ENCODE measurements at places on chromosomes 11 and 22.

GRCh38 chr22:48566741-48567140, 1260.9 kb downstream of the BRD1 start:
- no peak for DNase-seq

GRCh38 chr11:72224564-72225410, at the start of gene INPPL1:
Gene INPPL1, plus strand, starts transcription at chr11:72224767. Its CDS starts 218 bp downstream, at chr11:72224985.
- DNase-seq: no peak

DNA sequence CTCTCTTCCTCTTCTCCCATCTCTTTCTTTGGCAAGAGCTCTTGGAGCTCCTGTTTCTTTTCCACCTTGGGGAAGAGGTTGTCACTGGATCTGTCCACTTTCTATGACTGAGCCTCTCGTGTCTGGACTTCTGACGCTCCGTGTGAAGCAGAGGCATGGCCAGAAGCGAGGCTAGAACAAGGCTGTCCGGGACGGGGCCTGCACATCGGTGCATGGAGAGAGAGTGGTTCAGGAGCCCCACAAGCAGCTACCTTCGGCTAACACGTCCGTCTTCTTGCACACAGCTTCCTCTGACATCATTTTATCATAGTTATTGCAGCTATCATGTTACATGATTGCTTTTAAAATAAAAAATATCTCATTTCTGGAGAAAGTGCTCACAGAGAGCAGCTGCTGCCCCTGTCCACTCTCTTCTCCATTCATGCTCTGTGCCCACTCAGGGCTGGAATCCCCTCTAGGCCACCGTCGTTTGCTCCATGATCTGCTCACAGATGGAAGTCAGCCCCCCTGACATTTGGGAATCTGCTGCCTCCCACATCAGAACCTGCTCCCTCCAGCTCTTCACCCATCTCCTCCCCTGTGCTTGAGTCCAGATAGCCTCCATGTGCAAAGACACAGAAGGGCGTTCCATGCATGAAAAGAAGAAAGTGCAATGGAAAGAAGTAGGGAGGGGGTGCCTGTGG, 308.4 kb downstream of the NTM start:
- DNase-seq: no peak

DNA sequence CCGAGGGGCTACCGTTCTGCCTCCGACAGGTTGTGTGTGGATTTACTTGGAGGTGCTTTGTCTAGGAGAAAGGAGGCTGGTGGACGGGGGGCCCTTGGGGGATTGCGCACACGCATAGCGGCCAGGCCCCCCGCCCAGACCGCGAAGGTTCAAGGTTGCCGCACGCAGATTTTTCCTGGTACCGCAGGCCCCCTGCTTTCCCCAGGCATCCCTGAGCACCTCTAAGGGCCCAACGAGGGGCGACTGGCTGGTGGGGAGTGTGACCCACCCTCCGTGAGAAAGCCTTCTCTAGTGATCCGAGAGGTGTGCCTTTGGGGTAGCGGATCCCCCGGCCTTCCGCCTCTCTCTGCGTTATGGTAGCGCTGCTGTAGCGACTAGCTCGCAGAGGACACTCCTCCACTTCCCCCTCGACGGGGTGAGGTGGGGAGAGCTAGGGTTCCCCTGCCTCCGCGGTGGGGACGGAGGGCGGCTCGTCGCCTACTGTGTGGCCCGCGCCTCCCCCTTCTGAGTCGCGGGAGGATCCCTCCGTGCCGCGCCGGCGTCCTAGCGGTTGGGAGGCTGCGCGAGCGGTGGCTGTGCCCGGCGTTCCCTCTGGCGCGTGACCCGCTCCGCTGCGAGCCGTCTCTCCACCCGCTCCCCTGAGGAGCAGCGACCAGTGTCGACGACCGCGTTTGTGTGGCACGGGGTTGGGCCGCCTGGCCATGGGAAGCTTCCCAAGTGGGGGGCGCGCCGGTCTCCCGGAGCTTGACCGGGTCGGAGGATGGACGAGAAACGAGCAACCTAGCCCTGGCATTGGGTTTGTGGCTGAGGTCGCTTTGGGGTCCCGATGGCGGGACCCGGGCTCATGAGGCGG, 3900.0 kb upstream of the OR11H1 start:
- no peak for DNase-seq

DNA sequence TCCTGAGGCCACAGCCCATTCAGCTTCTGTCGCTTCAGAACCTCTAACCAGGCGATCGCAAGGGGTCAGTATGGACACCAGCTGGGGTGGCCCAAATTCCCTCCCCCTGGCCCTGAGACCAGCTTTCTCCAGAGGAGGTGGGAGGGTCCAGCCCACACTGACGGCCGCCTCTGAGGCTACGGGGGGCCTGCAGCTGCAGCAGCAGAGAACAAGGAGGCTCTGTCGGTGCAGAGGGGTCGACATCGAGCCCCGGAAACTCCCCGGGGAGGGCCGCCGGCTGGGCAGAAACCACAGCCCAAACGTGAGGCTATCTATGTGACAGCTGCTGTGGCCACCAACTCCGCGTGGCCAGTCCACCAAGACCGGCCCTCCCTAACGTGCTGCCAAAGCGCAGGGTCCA, 40.8 kb downstream of the ELFN2 start:
- DNase-seq: no peak

- DNase-seq: no peak
These were observed 25.5 kb upstream of the TXNRD2 start for GRCh38 chr22:19966908-19967750.

DNA sequence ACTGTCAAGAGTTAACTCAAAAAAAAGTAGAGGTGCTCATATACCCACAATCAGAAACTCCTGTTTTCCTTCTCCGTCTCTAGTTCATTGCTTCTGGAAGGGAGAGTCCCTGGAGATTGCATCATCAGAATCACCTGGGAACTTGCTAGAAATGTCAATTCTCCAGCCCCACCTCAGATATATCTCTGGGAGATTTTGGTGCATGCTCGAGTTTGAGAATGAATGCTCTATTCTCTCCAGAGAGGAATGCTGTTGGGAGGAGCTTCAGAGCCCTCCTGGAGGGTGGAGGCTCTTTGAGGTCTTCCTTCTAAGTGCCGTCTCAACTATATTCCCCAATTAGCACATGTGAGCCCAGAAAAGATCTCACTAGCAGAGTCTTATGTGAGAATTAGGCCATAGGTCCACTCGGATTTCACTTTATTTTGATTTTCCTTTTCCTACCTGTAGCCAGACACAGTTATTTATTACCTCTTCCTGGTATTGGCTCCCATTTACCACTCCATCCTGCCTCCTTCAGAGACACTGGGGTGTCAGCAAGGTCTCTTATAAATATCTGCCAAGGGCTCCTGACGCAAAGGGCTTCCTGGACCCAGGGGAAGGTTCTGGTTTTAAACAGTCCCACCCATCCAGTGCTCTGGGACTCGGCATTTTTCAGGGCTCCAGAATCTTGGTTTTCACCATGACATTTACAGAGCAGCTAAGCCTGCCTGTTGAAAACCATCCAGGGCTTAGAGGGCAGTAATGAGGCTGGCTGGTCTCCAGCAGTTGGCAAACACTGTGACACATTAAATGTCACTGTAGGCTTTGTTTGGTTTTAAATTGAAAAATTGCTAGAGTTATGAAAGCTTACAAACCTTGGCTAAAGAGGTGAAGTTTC, 136.2 kb downstream of the CD44 start:
- no peak for DNase-seq

GRCh38 chr11:6328321-6328720, 8.0 kb upstream of the CAVIN3 start:
- DNase-seq: no peak

- DNase-seq: no peak
These were observed 8.1 kb downstream of the YWHAH start for GRCh38 chr22:31952472-31952871.

DNA sequence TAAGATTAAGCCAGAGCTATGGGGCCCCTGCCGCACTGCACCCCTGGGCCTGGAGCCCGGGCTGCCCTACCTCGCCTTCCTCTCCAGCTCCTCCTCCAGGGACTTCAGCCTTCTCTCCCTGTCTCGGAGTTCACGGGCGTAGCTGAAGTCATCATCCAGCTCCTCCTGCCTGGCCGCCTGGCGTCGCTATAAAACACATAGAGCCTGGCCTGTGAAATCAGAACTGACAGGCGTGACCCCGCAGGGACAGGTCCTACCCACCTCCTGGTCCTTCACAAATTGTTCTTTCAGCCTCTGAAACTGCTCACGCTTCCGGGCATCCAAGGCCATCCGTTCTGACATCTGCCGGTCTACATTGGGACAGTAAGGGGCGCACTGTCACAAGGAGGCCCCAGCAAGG, 20.8 kb downstream of the TUBGCP6 start:
- DNase-seq: no peak

- no peak for DNase-seq
These were observed 56.0 kb downstream of the CTTN start for GRCh38 chr11:70454197-70454767.

- DNase-seq: no peak
These were observed 99.4 kb downstream of the PDE2A start for GRCh38 chr11:72574548-72575460.

Data from D721Med (cell line).